Astrocyte of the hippocampus (primary cell): ENCODE measurements at places on chromosomes 4 and X.
A peak's percentile ranks its signal among the peaks of the same experiment; 100 is the strongest.

DNA sequence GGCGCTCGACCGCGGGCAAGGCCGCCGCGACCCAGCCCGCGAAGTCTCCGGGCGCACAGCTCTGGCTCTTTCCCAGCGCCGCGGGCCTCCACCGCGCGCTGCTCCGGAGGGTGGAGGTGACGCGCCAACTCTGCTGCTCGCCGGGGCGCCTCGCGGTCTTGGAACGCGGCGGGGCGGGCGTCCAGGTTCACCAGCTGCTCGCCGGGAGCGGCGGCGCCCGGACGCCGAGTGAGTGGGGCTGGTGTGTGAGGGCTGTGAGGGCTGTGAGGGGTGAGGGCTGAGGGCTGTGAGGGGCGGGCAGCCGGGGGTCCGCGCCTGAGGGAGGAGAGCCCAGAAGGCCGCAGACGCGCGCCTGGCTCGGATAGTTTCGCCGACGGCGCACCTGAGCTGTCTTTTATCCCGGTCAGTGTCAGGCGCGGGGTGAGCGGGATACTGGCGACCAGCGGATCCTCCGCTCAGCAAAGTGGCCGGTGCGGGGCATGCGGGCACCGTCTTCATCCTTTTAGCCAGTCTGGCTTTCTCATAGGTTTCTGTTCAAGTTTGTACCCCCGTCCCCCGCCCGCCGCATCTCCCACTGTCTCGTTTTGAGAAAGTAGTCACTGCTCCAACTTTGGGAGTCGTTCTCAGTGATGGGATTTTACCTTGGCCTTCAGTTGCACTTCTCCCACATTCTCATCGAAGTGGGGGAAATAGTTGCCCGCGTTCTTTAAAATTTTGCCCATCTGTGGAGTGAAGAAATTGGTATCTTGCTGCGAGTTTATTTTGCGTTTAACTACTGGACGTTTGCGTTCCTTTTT lies 586 bp downstream of the HERC5 start:
- peak; percentile 61 for DNase-seq

DNA sequence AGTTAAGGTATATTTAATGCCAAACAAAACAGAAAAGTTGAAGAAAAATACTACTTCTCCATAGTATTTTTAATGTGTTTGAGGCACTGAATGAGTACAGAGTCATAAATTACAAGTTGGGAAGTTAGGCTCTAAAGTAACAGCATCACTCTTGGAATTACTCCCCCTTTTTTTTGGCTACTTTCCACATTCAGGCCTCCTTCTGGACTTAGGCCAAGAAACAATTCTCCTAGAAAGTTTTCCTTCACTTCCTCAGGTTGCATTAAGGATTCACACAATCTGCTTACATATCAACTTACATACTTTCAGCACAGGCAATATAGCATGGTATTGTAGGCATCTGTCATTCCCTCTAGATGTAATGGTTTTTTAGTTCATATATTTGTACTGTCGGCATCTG lies 52.1 kb downstream of the TMEM165 start:
- DNase-seq: peak; percentile 50

GRCh38 chrX:150146271-150146896 lies 208.1 kb upstream of the EOLA2 start:
- no peak for DNase-seq

DNA sequence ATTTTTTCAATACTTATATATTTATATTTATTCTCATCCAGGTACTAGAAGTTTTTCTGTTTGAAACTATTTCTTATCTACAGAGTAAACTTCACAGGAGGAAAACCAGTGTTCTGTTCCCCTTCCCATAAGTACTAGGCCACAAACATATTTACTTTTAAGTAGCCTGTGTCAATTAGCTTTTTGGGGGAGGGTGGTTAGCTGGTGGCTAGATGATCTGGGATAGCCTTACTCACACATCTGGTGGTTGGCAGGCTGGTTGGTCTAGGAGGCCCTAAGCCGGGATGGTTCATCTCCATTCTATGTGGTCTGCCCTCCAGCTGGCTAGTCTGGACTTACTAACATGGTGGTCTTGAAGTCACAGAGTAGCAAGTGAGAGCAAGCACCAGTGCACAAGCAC lies 6.2 kb downstream of the JADE3 start:
- DNase-seq: no peak

DNA sequence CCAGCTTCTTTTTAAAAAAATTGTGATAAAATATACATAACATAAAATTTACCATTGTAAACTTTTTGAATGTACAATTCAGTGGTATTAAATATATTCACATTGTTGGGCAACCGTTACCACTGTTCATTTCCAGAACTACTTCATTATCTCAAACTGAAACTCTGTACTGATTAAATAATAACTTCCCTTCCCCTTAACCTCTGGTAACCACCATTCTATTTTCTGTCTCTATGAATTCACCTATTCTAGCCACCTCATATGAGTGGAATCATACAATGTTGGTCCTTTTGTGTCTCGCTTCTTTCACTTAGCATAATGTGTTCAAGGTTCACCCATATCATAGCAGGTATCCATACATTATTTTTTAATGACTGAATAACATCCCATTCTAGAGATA lies 8.3 kb downstream of the GPR50 start:
- no peak for DNase-seq

- peak; percentile 62 for DNase-seq
These were observed 45.1 kb downstream of the CHM start for GRCh38 chrX:86002076-86002896.

- peak; percentile 93 for DNase-seq
These were observed at the start of gene PPA2 for GRCh38 chr4:105473324-105474098. Gene PPA2 (minus strand): TSS chr4:105474062. CDS start chr4:105474050, 12 bp downstream.

DNA sequence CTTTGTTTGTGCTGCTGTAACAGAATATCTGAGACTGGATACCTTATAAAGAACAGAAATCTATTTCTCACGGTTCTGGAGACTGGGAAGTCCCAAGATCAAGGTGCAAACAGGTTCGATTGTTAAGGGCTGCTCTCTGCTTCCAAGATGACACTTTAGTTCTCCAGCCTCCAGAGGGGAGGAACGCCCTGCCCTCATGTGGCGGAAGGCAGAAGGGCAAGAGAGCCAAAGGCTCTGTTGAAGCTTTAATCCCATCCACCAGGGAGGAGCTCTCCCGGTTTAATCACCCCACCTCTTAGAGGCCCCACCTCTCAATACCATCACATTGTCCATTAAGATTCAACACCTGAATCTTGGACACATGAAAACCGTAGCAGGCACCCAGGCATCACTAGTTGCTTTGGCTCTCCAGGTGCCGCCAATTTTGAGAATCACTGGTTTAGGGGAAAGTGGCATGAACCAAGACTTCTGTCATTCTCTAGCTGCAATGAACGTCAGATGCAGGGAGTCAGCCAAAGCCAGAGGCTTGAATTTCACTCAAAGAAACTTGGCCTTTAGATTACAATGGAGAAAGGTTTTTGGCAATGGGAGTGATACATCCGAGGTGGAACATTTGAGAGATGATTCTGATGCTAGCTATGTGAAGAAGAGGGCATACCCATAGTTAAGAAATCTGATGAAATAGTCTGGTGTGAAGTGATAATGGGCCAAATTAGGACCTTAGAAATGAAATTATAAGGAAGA lies 15.7 kb downstream of the FHL1 start:
- DNase-seq: peak; percentile 51

GRCh38 chr4:88831031-88831430 lies 133.4 kb upstream of the NAP1L5 start:
- no peak for DNase-seq

DNA sequence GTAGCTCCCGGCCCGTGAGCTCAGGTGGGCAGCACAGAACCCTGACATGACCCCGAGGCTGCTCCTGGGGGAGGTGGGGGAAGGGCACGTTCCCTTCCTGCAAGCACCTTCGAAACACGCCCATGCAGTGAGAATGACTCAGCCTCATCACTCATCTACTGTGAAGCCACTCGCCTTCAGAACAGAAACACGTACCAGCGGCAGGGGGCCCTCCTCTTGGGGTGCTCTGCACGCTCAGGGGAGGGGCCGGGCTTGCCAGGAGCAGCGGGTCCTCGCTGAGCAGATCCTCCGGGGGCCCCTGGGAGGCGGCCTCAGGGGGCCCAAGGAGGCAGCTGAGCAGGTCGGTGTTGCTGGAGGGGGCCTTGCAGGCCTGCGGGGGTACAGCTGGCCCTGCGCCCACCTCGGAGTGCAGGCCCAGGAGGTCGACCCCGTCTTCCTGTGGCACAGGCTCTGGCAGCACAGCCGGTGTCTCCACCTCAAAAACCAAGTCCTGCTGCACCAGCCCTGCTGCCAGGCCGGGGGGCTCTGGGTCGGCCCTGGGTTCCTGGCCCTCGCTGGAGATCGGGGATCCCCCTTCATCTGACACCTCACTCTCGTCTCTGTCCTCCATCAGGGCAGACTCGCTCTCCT lies 40.9 kb upstream of the CPLX1 start:
- DNase-seq: peak; percentile 39

GRCh38 chr4:21577056-21577455 lies 371.5 kb downstream of the KCNIP4 start:
- no peak for DNase-seq

DNA sequence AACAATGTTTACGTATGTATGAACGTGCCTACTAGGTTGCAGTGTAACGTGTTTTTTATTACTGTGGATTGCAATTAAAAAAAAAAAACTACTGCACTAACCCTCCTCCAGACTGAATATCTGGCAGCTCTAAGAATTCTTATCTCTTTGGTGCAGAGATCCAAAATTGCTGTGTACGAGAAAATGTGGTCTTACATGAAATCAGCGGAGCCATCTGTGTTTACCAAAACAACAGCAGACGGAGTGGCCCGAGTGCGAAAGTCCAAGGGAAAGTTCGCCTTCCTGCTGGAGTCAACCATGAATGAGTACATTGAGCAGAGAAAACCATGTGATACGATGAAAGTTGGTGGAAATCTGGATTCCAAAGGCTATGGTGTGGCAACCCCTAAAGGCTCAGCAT lies 268.1 kb downstream of the THOC2 start:
- DNase-seq: no peak

DNA sequence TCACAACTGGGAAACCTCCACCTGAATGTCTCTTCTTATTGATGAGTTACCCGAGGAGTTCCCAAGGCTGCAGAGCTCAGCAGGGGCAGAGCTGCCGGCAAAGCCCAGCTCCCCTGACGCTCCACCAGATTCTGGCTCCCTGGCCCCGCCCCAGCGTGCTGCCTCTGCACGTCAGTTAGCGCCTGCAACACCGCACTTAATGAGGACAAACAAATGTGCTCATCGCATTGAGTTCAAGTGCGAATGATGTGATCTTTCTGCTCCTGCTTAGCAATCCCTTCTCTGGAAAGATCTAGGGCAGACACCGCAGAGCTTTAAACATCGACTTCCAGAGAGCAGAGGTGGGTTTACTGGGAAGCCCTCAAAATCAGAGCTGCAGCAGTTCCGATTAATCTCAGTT lies 55.5 kb upstream of the FBXW7 start:
- peak; percentile 66 for DNase-seq

GRCh38 chr4:101528526-101528925 lies 181.2 kb upstream of the PPP3CA start:
- DNase-seq: no peak
